ENCODE measurements at places on chromosomes 7 and 10.
A peak's percentile ranks its signal among the peaks of the same experiment; 100 is the strongest.

DNA sequence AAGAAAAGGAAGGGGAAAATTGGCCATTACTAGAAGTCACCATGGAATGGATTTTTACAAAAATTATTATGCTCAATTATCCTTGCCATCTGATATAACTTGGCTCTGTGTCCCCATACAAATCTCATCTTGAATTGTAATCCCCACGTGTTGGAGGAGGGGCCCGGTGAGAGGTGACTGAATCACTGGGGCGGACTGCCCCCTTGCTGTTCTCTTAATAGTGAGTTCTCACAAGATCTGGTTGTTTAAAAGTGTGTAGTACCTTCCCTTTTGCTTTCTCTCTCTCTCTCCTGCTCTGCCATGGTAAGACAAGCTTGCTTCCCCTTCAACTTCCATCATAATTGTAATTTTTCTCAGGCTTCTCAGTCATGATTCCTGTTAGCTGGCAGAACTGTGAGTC lies 1023.6 kb downstream of the XPNPEP1 start:
- DNase-seq, result no peak

DNA sequence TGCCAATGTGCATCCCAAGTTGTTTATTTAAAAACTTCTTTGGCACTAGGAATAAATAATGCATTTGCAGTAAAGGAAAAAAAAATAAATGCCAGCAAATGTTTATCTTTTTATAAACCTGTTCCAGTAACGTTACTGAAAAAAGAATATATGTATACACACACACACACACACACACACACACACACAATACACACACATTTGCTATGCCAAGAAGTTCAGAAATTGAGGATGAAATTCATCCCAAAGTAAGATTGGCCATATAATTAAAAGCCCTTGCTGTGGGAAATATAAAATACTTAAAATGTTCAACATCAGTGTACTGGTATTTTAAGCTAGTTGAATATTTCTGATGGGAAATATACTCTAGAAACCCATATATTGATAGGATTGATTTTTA lies 2.6 kb downstream of the PLXDC2 start:
- DNase-seq, result no peak

GRCh38 chr10:124688889-124689670 lies 55.1 kb downstream of the FAM53B start:
- peak; percentile 61 for DNase-seq

GRCh38 chr10:45439365-45439764 lies 65.3 kb downstream of the ALOX5 start:
- DNase-seq, result no peak

DNA sequence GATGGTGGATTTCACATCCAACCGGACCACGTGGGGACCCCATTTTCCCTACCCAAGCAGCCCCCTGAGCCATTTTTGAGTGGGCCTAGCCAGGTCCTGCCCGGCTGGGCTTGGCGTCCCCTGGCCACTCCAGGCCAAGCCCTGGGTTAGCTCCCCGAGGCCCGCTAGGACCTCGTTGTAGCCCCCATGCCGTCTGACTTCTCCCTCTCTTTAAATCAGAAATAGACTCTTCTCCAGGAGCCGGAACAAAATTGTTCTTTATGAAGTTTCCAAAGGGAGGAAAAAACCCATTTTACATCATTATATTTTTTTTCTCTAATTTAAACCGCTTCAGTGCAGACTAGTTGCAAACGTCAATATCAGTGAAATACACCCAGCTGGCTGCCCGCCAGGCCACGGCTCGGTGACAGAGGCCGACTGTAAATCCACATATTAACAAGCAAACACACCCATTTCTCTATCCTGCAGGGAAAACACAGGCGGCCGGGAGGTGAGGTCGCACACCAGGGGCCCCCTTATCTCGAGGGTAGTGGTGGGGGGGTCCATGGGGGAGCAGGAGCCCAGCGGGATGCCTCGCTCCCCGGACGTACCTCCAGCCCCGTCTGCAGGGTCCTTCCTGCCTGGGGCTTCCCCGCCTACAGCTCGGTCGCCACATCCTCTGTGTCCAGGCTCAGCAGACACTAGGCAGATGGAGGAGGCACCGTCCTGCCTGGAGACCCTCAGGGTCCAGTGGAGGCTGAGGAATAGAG lies 72.7 kb downstream of the ELFN1 start:
- no peak for DNase-seq

DNA sequence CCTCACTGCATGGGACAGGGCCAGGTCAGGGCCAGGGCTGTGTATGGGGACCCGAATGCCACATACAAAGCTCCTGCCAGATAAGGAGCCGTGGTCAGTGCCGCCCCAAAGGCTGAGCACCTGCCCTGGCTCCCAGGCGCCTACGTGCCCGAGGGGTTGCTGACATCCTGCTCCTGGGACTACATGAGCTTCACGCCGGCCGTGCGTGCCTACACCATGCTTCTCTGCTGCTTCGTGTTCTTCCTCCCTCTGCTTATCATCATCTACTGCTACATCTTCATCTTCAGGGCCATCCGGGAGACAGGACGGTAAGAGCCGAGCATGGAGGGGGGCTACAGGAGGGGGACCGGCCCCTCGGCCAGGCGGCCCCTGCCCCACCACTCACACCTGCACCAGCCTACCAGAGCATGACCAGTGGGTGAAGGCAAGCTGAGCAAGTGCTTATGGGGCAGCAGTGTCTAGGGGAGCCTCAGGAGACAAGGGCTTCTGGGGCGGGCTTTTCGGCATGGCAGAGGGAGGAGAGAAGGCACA lies 4.9 kb downstream of the OPN4 start:
- no peak for DNase-seq

DNA sequence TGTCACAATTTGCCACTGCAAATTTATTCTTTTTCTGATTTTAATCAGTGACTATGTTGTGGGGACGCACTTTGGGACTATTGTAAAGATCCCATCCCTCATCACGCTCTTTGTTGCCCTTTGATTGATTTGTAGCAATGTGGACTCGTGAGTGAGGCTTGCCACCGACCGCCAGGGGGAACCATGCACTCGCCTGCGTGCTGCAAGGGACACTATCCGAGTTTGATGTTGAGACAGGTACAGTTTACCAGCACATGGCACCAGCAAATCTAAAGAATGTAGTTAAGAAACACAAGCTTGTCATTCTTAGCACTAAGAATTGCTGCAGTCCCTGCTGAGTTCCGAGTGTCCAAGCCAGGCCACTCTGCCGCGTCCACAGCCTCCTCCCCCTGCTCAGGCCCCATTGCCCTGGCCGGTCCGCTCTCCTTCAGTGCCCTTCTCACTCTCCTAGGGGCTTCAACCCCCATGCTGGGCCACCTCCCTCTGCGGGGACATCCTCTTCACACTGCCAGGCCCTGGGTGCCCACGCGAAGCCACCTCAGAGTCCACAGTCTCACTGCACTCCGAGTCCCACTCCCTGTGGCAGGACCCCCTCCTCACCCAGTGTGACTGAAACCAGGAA lies 2.0 kb upstream of the SFTPA2 start:
- peak; percentile 67 for DNase-seq

GRCh38 chr10:22550732-22551131 lies 163.6 kb downstream of the PIP4K2A start:
- DNase-seq, result peak; percentile 46

- no peak for DNase-seq
These were observed 350.6 kb downstream of the TFEC start for GRCh38 chr7:115679976-115680375.

DNA sequence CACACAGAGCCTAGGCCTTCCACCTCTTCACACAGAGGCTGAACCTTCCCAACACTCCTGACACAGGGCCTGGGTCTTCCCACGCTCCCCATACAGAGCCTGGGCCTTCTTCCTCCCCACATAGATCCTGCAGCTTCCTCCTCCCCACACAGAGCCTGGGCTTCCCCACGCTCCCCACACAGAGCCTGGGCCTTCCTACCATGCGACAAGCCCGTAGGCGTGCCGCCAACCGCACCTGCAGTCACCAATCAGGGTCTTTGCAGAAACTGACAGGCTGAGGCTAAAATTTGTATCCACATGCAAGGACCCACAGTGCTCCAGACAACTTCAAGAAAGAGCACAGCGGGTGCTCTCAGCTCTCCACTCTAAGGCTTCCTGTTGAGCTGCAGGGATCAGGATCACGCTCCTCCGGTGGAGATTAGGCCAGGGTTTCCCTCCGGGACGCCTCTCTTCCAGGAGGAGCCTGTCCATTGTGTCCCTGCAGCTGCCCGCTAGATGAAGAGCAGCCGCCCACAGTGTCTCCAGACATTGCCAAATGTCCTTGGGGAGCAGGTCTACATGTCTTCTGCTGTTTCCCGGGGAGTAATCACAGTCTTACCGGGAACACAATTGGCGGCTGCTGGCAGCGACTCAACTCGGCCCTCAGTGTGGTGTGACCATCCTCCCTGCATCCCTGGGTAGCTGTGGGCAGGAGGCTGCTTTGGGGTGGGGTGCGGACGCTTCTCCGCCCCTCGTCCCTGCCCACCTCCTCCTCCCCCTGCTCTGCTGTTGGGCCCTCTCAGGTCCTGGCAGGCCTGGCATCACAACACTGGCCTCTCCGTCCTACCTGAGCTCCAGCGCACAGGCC lies 9.7 kb downstream of the CFAP46 start:
- no peak for DNase-seq

DNA sequence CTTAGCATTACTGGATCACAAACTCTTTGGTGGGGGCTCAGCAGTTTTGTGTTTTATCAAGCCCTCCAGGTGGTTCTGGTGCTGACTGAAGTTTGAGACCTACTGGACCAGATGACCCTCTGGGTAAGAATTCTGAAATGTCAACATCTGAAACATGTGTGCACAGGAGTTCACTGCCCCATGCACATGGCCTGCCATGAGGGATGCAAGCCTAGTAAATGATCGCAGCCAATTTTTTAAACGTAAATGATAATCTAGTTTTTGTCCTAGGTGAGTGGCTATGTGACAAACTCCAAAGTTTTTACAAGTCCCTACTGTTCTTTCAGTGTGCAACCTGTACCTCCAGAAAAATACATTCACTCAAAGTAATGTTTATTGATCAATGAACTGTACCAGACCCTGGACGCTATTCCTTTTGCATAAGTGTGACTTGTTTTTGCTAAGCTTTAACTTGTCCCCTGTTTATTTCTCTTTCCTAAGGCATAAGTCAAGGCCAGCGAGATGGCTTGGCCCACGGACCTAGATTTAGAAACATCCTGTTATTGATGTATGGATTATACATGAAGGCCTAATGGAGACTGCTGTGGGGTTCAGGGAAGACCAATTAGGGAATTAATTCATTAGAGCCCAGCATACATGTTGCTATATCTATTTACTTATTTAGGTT lies 531.1 kb downstream of the LRMDA start:
- DNase-seq, result no peak

- no peak for DNase-seq
These were observed 186.9 kb downstream of the SND1 start for GRCh38 chr7:127838816-127839415.

DNA sequence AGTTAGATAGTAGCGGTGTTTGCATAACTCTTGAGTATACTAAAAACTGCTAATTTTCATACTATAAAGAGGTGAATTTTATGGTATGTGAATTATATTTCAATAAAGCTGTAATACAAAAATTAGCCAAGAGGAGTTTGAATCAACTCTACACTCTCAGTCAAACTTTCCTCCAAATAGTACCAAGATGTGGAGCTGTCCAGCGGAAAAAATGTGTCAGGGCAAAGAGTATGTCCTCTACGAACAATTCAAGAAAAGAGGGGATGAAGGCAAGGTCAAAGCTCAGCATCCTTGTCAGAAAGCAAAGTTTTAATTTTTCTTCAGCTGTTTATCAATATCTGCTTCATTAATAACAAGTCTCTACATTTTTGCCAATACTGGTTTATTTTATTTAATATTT lies 51.8 kb upstream of the CDC14C start:
- no peak for DNase-seq

- no peak for DNase-seq
These were observed 612.4 kb downstream of the ANKRD7 start for GRCh38 chr7:118836933-118837332.

DNA sequence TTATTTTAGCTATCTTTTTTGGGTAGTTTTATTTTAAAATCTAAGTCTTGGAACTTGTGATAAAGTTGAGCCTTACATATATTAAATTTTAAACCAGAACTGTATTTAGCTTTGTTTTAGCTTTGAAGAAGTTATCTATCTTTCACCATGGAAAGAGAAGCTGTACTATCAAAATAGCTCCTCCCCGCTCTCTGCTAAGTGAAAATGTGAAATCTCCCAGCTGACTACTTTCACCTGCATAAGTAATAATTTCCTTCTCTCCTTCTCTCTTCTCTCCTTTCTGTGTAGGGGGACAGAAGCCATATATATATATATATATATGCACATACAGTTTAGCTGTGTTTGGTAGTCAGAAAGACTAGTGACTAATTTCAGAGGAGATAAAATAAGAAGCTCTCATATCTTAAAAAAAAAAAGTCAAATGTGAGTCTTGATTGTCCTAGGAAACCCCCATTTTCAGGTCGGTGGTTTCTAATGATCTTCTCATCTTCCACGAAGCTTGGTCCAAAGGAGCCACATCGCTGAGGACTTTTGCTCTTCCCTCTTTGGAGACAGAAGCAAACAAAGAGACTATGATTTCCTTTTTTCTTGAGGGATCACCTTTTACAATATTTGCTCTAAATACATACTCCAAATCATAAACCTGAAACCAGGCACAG lies 30.6 kb upstream of the GDI2 start:
- no peak for DNase-seq

GRCh38 chr10:51074238-51075028 lies at the start of gene PRKG1:
Gene PRKG1 (plus strand): TSS chr10:51074487.
- no peak for DNase-seq

DNA sequence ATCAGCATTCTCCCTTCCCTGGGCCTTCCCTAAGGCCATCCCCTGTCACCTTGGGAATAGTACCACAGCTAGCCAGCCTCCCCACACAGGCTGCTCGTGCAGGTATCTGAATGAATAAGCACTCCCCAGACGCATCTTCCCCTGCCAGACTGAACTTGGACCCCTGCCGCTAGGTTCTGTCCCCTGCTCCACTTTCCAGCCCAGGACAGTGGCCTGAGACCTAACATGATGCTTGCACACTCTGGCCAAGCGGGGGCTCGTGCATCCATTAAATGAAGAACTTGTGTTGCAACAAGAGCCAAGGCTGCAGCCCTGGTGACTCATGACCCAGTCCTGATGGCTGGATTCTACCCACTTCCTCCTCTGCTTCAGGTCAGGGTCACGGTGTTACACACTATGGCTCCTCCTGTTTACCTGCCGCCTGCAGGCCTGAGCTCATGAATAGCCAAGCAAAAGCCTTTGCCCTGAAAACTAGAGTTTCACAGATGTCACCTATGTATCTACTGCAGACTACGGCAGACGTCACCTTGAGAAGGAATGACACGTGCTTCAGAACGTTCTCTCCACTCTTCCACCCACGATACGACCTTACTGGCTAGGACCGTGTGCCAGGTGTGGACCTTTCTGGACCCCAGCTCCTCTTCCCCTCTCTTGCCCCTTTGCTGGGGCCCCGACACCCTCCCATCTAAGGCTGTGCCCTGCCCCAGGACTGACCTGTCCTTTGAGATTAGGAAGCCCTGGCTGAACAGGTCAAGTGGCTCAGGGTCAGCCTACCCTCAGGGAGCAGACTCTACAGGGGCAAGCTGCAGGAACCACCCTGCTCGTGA lies 6.5 kb downstream of the ASB13 start:
- no peak for DNase-seq

- DNase-seq, result no peak
These were observed 80.0 kb downstream of the EEPD1 start for GRCh38 chr7:36232971-36233550.

All from naive thymus-derived CD4-positive, alpha-beta T cell (primary cell).